ENCODE measurements at places on chromosomes 6 and 20.

- no peak for DNase-seq
These were observed 198.8 kb downstream of the ATXN1 start for GRCh38 chr6:16562498-16562897.

DNA sequence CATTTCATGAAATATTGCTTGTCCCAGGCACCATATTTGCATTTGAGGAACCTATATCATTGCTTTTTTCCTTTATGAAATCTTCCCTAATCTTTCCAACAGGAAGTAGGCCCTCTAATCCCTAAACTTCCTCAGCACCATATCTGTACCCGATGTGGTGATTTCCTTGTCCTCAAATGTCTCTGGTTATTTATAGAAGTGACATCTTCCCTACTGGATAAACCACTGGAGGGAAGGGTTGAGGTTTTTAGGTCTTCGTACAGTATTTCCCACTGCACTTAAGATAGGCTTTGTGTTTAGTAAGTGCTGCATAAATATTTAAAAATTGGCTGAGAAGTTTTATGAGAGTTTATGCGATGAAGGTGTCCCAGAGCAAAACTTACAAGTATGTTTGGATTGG is 54.9 kb upstream of the TMEM170B start:
- no peak for DNase-seq

DNA sequence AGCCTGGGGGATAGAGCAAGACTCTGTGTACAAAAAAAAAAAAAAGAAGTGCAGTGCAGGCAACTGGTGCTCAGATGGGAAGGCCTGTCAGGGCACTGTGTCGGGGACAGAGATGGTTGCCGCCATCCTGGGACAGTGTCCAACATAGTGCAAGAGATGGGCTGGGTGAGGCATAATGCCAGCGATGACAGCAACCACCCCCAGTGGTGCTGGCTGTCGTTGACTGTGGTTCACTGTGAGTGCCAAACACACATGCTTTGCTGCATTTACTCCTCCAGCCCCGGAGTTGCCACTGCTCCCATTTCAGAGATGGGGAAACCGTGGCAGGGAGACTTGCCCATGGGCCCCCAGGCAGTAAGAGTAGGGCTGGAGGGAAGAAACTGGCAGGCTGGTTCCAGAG is 5.2 kb upstream of the C20orf203 start:
- peak; percentile 85 for DNase-seq

- DNase-seq, result peak; percentile 61
These were observed 16.1 kb downstream of the FGD2 start for GRCh38 chr6:37021356-37022129.

DNA sequence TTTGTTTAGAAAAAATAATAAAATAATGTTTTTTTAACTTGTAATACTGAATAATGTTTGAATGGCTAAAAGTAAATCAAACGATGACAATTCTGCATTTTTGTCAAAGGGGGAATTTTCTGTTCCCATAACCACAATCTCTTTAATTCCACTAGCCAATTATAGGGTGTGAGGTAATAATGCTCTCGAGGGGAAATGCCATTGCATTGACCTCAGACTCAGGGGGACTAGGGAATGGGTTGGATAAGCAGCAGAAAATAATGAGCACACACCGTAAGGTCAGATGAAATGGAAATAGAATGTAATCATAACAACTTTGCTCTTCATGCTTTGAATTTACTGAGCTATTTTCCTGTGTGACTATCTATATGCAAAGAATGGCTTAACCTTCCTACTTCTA is 584.7 kb downstream of the RFPL4B start:
- DNase-seq, result no peak

- peak; percentile 88 for DNase-seq
These were observed 57.3 kb downstream of the BCKDHB start for GRCh38 chr6:80163754-80164187.

- peak; percentile 82 for DNase-seq
These were observed 110.6 kb downstream of the FNDC1 start for GRCh38 chr6:159279790-159280277.

GRCh38 chr20:2616634-2617033 is 35.8 kb upstream of the NOP56 start:
- no peak for DNase-seq

- peak; percentile 75 for DNase-seq
These were observed 86.6 kb upstream of the TPD52L1 start for GRCh38 chr6:125066964-125067363.

DNA sequence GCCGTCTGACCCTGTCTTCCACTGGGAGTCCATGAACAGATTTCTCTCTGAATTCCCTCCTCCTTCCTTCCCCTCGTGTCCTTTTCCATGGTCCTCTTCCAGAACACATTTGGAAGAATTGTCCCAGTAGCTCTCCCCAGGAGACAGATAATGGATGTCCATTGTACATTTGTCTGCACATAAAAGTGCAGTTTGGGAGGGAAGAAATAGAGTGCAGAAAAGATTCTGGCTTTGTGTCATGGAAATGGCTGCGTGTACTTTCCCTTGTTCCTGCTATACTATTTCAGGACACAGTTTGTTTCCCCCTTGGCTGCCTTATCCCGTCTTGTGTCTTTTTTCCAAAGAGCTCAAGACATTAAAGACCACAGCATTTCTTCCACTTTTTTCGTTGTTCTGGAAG is 127.6 kb downstream of the SYNDIG1 start:
- DNase-seq, result no peak

- peak; percentile 11 for DNase-seq
These were observed 83.1 kb downstream of the PTCHD4 start for GRCh38 chr6:48027704-48028435.

GRCh38 chr20:11084508-11084907 is 410.7 kb upstream of the JAG1 start:
- DNase-seq, result no peak

DNA sequence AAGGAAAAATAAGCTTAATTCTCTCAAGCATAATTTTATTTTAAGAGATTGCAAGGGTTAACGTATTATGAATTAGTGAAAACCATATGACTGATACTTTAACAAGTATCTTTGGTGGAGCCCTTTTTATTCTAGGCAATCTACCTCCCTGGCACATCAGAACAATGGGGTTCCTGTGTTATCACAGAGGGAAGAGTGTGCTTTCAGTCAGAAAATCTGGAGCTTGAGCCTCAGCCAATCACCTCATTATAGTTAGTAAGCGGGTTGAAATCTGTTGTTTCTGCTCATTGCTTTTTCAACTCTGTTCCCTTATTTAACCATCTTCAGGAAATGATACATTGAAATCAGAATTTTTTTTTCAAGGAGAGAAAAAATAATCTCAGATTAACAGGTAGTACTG is 391 bp downstream of the ADGRF1 start:
- DNase-seq, result no peak

DNA sequence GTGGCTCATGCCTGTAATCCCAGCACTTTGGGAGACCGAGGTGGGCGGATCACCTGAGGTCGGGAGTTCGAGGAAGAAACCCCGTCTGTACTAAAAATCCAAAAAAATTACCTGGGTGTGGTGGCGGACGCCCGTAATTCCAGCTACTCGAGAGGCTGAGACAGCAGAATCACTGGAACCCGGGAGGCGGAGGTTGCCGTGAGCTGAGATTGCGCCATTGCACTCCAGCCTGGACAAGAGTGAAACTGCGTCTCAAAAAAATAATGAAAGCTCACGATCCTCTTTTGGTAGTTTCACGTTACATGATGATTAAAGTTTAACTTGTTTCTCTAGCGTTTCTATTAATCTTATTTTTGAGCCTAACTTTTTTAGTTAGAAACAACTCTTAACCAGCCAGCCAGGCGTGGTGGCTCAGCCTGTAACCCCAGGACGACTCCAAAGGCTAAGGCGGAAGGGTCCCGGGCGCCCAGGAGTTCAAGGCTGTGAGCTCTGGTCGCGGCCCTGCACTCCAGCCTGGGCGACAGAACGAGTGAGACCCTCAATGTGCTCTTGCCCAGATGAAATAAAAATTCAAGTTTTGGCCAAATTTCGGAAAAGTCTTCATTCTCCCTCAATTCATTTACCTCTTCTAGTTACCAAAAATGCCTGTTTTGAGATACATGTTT is 1.2 kb upstream of the WRNIP1 start:
- DNase-seq, result no peak

DNA sequence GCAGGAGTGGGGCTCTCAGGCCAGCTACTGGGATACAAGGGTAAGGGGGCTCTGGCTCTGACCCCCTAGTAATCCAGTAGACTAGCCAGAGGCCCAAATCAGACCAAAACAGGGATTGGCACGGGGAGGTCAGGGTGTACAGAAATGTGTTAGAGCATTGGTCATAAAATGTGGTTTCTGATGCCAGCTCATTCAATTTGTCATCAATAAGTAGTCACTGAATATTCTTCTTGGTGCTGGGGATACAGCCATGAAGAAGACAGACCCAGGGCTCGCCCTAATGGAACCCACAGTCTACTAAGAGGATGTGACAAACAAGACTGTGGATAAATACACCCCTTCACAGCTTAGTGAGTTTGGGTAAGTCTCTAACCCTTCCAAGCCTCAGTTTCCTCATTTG is 11.1 kb downstream of the MAP1LC3A start:
- no peak for DNase-seq

DNA sequence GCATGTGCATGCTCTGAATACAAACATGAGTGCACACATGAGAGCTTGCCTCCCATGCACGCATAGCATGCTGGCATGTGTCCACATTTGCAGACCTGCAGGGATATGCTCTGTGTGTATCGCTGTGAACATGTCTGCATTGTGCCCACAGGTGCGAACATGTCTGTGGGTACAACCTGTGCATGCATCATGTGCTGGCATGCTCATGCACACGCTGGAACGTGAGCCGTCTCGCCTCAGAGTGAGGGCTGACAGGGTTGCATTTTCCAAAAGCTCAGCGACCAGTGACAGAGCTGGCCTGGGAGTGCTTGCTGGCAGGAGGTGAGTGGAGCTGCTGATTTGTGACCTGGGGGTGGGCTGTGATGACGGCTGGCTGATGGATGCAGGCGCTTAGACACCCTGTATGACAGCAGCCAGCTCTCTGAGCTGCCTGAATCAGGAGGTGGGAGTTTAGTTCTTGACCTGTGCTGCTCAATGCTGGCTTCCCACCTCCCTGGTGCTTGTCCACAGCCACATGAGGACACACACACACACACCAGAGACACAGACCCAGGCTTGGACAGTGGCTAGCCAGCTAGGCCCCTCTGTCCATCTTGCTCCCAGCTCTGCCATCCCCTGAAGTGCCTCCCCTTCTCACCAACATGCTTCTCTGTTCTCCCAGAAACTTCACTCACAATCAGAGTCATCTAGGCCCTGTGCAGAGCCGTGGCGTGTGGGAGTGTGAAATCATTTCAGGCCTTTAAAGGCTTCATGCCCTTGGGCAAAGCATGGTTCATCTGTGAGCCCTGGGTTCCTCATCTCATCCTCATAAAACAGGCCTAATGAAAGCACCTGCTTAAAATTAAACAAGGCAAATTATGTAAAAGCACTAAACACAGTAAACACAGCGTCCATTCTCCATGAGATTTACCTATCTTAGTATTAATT is 51.4 kb downstream of the CD40 start:
- no peak for DNase-seq

DNA sequence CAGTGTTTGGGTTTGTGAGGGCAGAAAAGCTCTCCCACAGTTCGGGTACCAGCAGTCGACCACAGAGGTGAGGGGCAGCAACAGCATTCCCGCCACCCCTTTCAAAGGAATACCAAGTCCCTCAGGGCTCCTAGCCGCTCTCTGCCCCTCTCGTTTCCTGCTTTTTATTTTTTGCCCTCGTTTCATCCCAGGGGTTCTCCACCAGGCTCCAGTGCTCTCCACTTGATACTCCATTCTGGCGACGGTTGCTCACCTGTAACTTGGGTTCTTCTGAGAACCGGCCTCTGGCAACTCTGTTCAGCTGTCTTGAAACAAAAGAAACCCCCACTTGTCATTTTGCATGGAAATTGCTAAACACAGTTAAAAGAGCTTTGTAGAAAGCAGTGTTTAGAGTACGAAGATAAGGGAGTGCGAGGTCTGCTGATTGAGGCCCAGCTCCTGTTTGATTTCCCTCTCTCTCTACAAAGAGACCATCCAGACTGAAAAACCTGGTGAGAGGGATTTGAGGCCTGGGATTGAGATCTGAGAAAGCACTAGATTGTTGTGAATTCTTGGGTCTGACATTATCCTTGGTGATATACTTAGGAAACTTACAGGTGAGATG is 28.7 kb downstream of the IGF2R start:
- DNase-seq, result no peak

- no peak for DNase-seq
These were observed 45.2 kb upstream of the SMAP1 start for GRCh38 chr6:70622461-70622860.

- peak; percentile 43 for DNase-seq
These were observed 104.9 kb upstream of the NXT1 start for GRCh38 chr20:23245553-23246181.

DNA sequence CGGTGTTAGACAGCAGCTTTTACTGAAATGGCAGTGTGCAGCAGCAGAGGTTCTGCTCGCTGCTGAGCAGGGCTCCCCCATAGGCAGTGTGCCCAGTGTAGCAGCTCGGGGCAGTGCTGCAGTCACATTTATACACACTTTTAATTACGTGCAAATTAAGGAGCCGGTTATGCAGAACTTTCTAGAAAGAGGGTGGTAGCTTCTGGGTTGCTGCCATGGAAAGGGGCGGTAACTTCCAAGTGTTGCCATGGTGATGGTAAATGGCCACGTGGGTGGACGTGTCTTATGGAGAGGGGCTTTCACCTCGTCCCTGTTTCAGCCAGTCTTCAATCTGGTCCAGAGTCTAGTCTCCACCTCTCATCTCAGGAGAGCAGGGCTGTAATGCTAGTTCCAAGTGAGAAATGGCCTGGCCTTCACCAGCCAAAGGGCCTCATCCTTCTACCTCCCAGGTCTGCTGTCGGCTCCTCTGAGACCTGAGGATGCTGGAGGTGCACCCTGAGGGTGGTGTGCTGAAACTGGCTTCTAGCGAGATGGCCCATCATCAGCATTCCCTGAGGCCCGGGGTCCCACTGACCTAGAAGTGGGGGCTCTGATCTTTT is 180.5 kb upstream of the PMEPA1 start:
- DNase-seq, result no peak

GRCh38 chr20:10864076-10864672 is 190.4 kb upstream of the JAG1 start:
- peak; percentile 45 for DNase-seq

GRCh38 chr6:139732451-139732850 is 358.0 kb upstream of the CITED2 start:
- peak; percentile 79 for DNase-seq

GRCh38 chr6:26525838-26526237 is 12.3 kb upstream of the HMGN4 start:
- DNase-seq, result no peak

GRCh38 chr20:16626849-16627248 is 53.6 kb upstream of the KIF16B start:
- no peak for DNase-seq

DNA sequence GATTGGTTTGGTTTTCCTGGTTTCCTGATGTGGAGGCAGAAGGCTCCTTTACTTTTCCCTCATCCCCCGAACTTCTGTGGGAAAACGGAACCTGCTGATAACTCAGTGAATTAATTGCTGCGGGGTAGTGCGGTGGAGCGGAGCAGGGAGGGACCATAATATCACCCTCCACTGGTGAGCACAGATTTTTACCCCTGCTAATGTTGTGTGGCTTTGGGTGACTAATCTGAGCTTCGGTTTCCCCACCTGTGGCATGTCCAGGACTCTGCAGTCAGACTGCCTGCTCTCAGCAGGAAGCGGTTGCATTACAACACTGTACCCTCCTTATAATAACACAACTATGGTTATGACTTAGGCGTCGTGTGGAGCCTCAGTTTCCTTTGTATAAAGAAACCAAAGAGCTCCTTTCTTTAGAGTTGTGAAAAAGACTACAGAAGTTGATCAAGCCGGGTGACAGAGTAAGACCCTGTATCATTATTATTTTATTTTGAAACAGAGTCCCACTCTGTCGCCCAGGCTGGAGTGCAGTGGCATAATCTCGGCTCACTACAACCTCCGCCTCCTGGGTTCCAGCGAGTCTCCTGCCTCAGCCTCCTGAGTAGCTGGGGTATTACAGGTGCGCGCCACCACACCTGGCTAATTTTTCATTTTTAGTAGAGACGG is 2.2 kb upstream of the ID1 start:
- peak; percentile 90 for DNase-seq
